NCI-H1436 treated with DMSO at 0.1 percent for 48 hours (cell line): ENCODE measurements at places on chromosomes 1 and 21.

- DNase-seq: no peak
Measured at GRCh38 chr1:47178020-47178419, 11.8 kb downstream of the PDZK1IP1 start.

DNA sequence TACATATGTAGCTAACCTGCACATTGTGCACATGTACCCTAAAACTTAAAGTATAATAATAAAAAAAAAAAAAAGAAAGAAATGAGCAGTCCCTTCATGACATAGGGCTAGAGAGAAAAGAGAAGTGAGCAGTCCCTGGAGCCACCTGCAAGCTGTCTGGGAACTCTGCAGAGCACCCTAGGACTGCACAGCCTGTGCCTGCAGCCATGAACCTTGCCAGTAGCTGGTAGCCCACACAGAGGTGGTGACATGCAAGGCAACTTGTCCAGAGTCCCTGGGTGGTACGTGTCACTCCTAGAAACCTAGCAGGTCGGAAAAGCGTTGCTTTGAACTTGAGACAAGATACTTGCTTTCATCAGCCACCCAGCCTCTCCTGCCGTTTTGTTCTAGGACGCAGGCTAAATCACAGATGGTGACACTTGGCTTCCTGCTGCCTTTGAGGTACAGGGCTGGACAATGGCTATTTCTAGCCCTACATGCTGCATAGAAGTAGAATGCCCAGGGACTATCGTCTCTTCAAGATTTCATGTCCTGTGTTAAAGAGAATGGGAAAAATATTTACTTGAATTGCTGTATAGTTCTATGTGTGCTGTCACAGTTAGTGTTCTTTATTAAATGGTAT lies 260.9 kb downstream of the LTN1 start:
- DNase-seq: no peak

DNA sequence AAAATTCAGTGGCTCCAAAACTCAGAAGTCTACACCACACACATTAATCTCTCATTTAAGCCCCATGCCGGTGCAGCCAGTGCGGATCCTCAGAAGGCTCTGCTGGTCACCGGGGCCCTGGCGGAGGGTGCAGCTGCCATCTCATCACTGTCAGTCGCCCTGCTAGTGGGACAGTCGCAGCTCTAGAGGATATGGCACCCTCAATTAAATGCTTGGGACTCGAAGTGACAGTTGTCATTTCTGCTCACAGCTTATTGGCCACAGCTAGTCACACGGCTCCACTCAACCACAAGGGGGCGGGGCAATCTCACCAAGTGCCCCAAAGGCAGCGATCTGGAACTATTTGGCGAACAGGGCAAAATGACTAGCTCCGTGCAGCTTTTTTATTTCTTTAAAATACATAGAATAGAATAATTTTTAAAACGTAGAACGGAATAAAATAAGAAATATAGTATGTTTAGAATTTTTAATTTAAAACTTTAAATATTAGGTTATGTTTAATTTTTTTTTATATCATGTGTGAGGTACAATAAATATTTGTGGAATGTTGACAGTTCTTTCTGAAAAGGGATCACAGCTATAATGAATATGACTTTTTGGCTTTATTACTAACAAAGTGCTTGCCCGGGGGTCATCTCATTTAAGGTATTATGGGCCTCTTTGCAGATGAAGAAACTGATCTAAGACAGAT lies 8.0 kb upstream of the MAN1C1 start:
- peak; percentile 39 for DNase-seq

- no peak for DNase-seq
Measured at GRCh38 chr1:113872219-113872935, 865 bp upstream of the PTPN22 start.

- no peak for DNase-seq
Measured at GRCh38 chr1:97247196-97247595, 525.6 kb downstream of the PTBP2 start.

GRCh38 chr1:151013518-151013917 lies 5.3 kb downstream of the PRUNE1 start:
- no peak for DNase-seq

GRCh38 chr1:46948629-46949416 lies 7.5 kb upstream of the CYP4A11 start:
- no peak for DNase-seq
